ENCODE measurements at places on chromosomes 5 and 9.

DNA sequence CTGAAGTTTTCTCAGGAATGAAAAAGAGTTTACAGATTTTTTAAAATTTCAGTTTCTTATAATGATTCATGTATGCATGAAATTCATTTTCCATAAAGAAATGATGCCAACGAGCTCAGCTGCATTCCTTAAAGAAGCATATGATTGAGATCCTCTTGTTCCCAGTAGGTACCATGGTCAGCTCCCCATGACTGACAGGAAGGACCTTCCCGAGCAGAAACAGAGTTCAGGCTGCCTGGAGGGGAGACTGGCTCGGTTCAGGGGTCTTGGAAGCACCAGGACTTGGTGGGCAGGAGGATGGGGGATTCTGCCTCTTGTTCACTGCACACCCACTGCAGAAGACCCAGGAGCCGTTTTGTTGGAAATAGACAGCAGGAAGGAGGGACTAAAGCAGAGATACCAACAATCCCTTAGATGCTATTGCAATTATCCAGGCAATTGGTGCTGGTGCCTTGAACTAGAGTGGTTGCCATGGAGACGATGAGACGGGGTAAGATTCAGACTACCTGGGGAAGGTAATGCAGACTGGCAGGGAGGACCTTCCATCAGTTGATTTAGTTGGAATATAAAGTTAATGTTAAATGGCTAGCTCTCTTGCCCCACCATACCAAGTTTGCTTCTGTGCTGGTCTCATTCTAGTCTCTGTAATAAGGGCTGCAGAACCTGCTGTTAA, 447.8 kb downstream of the MTRR start:
- DNase-seq, result no peak

DNA sequence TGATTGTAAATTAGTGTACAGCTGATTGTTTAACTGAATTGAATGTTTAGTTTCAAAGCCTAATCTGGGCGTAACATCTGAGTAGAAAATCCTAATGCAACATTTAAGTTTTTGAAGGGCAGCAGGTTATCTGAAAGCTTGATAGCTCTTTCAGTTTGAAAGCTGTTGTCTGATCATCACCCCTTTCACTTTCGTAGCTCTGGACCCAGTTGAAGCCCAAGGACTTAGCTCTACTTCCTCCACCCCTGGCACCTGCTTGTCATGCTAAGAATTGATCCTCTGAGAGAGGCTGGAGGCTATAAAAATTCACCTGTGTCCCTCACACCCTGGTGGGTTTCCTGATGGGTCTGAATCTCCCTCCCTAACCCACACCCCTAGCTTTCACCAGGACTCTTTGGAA, 86.0 kb downstream of the ZFAND5 start:
- DNase-seq, result no peak

- DNase-seq, result no peak
Measured at GRCh38 chr5:147635882-147636728, 126.2 kb upstream of the DPYSL3 start.

GRCh38 chr5:150710165-150710564, 9.3 kb upstream of the RBM22 start:
- no peak for DNase-seq

- no peak for DNase-seq
Measured at GRCh38 chr5:29485333-29485732, 1708.2 kb upstream of the CDH6 start.

GRCh38 chr5:14286574-14287421, 143.7 kb downstream of the TRIO start:
- DNase-seq, result no peak

GRCh38 chr9:91515074-91515687, 91.5 kb upstream of the NFIL3 start:
- no peak for DNase-seq

DNA sequence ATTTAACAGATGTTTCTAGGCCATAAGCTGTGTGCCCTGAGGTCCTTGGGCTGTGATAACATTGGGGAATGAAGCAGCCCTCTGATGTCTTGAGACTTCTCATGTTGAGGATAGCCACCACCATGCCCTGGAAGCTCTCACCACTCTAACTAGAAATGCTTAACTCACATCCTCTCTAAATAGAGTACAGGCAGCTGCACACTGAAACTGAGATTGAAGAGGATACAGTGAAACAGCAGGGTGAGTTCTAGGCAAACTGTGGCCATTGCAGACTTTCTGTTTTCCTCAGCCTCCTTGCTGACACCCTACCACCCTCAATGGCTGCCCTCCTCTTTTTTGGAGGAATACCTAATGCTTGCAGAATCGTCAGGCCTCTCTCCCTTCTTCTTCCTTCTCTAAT, 22.4 kb downstream of the UTP15 start:
- no peak for DNase-seq

DNA sequence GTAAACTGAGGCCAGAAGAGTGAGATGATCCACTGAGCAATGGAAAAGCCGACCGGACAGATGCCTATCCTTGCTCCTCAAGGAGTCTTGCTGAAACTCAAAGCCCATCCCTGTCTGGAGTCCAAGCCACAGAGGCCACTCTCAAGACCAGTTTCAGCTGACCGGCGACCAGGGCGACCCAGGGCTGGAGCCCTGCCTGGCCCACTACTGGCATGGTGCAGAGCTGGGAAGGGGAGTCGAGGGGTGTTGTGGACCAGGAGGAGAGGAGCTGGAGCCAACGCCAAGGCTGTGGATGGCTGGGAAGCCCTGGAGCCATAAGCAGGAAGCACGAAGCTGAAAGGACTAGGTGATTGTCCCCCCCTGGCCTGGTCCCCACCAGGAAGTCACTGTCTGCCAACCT, 22.1 kb downstream of the FAM163B start:
- no peak for DNase-seq

GRCh38 chr9:108551030-108551841, 304.6 kb downstream of the ACTL7B start:
- DNase-seq, result no peak

GRCh38 chr9:21473236-21473635, 8.9 kb downstream of the IFNE start:
- DNase-seq, result no peak

DNA sequence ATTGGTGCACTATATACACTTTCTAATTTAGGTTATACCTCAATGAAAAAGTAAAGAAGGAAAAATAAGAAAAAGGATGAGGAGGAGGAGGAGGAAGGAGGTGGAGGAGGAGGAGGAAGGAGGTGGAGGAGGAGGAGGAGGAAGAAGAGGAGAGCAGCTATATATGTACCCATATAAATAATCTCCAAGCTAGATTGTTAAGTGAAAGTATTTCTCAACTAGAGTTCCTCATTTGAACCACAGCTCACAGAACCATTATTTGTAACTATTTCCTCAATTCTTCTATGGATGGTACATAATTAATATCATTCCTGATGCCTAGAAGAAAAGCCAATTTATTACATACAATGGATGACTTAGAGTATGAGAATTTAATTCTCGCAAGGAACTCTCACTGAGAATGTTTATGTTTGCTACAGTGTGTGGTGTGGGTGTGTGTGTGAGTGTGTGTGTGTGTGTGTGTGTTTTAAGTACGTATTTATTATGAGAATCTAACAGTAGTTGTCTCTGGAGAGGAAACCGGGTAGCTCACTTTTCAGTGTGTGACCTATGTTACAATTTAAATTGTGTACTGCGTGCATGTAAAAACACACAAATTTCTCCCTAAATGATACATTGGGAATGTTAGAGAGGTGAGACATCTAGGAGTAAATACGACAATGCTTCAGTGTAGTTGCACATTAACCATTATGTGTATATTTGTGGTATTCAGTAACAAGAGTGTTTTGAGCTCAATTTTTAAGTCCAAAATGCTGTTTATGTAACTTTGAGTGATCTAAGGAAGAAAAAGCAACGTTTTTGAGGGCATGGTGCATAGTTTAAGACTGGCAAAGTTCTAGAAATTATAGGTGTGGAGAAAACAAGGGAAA, 20.2 kb upstream of the NREP start:
- DNase-seq, result no peak
